Glutamatergic neuron (in vitro differentiated cells): ENCODE measurements at places on chromosomes 1 and 21.

DNA sequence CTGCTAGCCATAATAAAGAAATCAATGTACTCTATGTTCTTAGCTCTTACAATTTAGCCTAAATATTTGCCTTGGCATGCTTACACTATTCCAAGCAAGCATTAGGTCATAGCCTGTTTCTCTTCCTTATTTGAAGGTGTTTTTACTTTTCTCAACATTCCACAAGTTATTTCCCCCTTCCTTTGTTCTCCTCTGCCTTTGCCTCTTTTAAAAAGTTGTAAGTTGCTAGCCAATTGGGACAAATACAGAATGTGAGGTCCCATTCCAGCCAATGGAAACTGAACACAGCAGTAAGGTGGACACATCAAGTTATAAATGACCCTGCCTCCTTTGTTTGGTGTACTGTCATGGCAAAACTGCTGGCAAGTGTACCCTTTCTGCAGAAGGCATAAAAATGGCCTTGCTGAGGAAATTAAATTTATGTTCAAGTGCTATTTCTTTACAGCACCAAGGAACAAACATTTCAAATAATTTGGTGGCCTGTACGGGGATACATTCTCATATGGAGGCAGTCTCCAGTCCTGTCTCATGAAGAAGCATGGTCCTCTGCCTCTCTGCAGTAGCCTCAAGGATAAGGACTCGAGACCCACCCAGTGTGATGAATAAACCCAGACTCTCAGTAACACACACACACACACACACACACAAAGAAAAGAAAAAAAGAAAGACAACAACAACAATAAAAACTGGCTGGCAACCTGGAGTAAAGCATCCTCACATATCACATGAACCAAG is 28.8 kb upstream of the FMO1 start:
- DNase-seq = no peak

- no peak for DNase-seq
Observed at GRCh38 chr1:205440121-205440475, 15.7 kb downstream of the BLACAT1 start.

GRCh38 chr1:219088778-219089557 is 84.7 kb upstream of the LYPLAL1 start:
- no peak for DNase-seq

GRCh38 chr1:24151175-24151533 is 8.2 kb upstream of the IL22RA1 start:
- no peak for DNase-seq

DNA sequence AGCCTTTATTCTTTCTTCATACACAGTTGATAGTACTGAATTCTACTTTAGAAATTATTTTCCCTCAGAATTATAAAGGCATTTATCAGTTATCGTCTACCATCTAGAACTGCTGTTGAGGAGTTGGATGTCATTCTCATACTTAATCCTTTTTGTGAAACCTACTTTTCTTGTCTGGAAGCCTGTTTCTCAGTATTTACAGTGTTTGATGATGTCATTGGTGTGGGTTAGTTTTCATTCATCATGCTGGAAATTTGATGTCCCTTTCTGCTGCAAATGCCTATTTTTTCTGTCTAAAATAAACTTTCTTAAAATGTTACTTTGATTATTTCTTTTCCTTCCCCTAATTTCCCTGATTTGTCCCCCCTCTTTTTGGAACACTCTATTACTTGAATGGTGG is 22.8 kb upstream of the ZNF281 start:
- DNase-seq = no peak

DNA sequence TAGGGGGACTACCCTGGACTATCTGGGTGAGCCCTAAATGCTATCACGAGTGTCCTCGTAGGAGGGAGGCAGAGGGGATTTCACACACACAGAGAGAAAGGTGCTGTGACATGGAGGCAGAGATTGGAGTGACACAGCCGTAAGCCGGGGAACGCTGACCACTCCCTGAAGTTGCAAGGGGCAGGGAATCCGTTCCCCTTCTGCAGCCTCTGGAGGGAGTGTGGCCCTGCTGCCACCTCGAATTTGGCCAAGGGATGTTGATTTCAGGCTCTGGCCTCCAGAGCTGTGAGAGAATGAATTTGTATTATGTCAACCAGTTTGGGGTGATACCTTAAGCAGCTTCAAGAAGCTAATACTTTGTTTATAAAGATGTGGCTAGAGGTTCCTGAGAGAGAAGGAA is 137.7 kb downstream of the ACTL8 start:
- no peak for DNase-seq

DNA sequence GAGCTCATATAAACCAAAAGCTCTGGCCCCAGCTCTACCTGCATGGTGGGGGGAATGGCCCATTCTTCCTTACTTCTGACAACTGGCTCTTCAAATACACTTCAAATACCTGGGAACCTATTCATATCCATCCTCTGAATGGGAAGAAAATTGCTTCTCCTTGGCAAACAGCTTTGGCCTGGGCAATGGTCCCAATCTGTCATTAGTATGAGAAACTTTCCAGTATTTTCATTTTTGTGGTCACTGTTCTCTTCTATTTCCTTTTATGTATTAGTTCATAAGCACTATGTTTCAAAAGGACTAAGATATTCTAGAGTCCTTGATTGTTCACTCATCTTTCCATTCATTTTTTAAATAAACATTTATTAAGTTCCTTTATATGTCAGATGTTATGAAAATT is 5.2 kb upstream of the HSD3B2 start:
- no peak for DNase-seq

DNA sequence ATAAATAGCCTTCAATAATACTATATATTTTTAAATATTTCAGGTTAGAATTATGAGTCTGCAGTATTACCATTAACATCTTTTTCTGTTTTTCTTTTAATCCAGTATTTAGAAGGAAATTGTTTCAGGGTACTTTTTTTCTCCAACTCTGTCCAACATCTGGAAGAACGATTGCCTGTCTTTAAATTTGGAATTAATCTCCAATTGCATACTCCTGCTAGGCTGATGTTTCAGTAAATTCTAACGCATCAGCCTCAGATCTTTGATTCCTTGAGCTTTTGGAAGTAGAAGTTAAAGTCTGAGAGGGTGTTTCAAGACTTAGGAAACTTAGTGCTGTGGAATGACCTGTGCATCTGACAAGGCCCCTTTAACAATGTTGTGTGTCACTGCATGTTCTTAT is 20.3 kb downstream of the NFIA start:
- DNase-seq = no peak

DNA sequence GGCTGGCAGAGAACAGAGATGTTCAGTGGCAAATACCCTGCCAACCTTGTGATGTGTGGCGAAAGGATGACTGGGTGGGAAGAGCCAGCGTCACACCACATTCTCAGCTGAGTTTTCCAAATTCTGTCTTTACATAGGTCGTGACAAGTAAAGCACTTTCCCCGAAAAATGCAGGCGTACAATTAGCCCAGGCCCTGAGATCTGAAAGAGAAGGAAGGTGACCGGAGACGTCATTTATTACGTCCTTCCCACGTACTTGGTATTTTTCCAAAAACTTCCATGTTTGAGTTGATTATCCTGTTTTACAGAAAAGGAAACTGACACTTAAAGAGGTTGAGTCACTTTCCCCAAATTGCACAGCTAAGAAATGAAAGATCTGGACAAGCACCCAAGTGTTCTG is 413.3 kb downstream of the PRDM2 start:
- DNase-seq = no peak

- no peak for DNase-seq
Observed at GRCh38 chr1:225410036-225410435, 17.8 kb downstream of the LBR start.

DNA sequence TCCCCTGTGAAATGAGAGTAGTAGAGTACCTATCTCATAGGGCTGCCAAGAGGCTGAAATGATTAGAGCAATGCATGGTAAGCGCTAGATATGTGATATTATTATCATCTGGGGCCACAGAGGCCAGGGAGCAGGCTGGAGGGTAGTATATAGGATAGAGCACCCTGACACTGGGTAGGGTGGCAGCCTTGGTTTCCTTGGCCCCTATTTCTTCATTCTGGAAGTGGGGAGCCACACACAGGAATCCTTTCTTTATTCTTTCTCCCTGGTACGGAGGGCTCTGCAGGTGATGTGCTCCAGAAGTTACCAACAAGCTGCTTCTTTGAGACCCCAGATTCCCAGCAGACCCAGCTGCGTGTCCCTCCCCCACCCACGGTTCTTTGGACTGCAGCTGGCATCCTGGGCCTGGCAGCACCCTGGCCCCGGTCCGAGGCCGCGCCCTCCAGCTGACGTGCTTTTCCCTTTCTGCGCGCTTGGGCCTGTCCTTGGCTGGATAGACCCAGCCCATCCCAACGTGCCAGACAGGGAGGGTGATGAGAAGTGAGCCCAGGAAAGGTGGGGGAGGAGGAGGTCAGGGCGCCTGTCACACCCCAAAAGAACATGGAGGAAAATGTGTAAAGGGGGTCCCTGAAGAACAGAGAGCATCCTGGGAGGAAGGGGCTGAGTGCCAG is 18.2 kb downstream of the INAVA start:
- DNase-seq = no peak

- DNase-seq = no peak
Observed at GRCh38 chr1:212234431-212235395, 50.5 kb upstream of the PPP2R5A start.

GRCh38 chr1:15963363-15963967 is 12.4 kb downstream of the ZBTB17 start:
- no peak for DNase-seq

DNA sequence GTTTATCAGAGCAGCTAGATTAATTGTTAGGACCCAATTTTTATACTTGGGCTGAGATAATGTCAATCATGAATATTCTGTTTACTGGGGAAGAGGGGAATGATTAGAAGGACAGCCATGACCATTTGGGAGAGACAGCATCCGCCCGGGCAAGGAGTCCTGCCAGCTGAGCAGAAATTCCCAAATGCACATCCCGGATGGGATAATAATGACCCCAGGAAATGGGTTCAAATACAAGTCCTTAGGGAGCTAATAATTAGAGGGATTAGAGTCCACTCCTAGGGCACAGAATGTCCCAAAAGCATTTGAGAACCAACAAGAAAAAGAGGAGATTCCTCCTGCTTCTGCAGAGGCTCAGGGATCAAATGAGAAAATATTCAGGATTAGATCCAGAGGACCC is 115.9 kb downstream of the LRRC53 start:
- DNase-seq = no peak

GRCh38 chr21:34545079-34545884 is 33.3 kb upstream of the KCNE1 start:
- no peak for DNase-seq

DNA sequence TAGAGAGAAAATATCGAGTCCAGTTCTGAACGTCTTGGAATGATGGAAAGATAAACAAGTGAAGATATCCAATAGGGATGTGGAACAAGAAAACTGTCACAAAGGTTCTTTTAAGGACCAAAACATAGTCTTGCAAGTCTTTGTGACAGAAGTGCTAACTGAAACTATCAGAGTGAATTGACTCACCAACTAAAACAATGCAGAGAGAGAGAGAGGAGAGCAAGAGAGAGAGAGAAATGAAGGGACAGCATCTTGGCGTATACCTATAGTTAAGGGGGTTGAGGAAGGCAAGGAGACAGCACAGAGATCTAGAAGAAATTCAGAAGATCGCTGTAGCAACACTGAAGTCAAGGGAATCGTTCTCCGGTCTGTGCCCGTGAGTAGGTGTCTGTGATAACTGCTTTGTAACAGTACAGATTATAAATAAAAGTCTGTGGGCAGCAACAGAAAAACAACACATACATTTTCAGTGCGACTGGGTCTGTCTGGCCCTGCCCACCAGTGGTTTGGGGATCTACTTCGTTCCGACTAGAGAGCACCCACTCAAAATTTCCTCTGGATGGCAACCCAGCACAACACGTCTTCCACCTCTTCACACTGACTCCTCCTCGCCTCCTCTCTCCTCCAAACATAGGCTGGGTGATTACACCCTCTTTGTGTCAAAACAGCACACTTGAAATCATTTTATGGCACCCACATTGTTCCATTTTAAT is 4.8 kb upstream of the COA6 start:
- no peak for DNase-seq

DNA sequence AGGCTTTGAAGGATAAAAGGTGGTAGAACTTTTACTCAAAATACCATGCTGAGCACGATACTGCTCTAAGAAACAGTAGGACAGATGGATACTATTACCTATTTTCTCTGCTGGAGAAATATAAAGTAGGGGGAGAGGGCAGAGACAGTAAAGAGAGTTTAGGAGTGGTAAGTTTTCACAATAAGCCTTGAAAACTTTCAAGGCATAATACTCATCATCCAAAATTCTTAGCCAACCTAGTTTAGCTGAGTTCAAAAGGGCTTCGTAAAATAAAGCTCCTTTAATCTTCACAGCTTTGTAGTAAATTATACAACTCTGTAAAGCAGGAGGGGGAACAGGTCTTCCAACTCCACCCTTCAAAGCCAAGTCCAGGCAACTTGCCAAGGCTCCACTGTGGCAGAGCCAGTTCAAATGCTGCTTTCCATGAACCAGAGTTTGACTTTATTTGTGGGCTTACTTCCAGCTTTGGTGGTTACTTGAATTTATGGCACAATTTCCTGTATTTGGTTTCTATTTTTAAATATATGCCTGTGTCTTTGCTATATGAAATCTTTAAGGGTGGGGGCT is 15.5 kb downstream of the TEX38 start:
- DNase-seq = no peak

DNA sequence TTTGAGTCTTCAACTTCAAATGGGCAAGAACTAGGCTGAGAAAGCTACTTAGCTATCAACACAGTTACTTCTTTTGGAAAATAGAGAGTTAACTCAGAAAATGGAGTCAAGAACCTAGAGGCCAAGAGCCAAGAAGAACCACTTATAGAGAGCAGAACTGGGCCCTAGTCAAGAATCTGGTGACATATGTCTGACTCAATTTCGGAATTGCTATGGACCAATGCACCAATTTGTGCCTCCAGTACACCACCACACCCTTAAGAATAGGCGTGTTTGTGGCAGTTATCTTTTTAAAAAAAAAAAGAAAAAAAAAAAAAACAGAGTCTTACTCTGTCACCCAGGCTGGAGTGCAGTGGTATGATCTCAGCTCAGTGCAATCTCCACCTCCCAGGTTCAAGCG is 7.8 kb downstream of the S100A2 start:
- DNase-seq = no peak

DNA sequence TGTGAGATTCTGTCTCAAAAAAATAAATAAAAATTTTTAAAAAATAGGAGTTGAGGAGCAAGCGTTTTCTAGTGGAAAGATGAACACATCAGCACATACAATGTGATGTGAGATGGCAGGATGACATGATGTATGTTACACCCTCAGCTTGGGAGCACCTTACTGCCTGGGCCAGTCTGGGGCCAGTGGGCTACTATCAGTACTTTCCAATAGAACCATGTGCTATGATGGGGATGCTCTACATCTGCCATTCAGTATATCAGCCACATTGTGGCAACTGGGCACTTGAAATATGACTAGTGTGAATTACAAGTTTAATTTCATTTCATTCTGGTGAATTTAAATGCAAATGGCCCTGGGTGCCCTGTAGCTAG is 156.0 kb downstream of the PGBD5 start:
- DNase-seq = no peak

- no peak for DNase-seq
Observed at GRCh38 chr21:29640080-29640508, 299.7 kb downstream of the GRIK1 start.

GRCh38 chr1:167756730-167757405 is 35.1 kb downstream of the MPZL1 start:
- no peak for DNase-seq

- no peak for DNase-seq
Observed at GRCh38 chr1:61519631-61520030, 205.3 kb downstream of the TM2D1 start.

GRCh38 chr1:25563330-25564215 is 20.2 kb downstream of the LDLRAP1 start:
- DNase-seq = no peak
